Smooth muscle cell of the brain vasculature (primary cell): ENCODE measurements at places on chromosomes 3 and 15.
A peak's percentile ranks its signal among the peaks of the same experiment; 100 is the strongest.

DNA sequence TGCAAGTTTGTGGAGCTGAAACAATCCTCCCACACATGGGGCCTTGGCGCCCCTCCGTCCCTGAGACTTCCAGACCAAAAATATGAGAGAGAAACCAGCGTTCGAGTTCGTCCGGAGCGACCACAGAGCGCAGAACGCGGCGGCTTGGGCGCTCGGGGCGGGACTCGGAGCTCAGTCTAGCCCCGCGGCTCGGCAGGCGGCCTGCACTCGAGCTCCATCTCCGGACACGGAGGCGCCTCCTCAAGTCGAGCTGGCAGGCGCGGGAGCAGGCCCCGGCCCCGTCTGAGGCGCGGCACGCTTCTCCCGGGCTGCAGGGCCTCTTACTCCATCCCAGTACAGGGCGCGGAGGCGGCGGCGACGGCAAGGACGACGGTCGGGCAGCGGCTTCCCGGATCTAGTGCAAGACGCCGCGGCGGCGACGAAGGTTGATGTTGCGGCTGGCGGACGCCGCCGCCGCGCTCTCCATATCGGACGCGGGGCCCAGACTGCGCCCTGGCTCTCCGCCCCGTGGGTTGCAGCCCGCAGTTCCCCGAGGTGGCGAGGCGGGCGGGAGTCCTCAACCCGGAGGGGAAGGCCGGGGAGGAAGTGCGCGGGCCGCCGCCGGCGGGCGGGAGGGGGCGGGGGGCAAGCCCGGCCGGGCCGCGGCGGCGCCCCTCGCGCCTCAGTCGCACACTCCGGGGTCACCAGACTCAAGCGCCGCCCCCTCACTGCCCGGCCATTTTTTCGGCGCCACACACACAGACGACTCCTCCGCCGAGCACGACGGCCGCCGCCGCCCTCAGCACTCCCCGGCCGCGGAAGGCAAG lies 674 bp downstream of the MSL2 start:
- peak; percentile 36 for DNase-seq

DNA sequence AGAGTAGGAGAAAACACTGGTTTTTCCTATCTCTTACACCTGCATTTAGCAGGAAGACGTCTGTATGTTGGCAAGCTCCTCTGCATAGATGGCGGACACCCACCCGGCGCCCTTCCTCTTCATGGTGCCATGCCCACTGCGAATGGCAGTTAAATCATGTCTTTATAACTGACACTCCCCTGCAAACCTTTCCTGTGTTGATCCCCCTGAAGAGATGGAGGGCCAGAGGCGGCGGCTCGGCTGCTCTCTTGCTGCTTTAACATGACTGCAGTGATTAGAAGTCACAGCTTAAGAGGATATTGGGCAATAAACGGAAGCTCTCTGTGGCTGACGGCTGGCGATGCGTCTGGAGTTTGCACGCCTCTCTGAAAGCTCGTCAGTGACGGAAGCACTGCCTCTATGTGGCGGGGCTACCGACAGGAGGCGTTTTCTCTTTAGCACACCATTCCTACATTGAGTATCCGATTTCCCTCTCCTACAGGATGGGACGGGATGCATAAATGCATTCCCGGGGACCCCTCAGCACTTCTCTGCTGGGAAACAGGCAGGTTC lies 25.5 kb upstream of the SNRPA1 start:
- no peak for DNase-seq

DNA sequence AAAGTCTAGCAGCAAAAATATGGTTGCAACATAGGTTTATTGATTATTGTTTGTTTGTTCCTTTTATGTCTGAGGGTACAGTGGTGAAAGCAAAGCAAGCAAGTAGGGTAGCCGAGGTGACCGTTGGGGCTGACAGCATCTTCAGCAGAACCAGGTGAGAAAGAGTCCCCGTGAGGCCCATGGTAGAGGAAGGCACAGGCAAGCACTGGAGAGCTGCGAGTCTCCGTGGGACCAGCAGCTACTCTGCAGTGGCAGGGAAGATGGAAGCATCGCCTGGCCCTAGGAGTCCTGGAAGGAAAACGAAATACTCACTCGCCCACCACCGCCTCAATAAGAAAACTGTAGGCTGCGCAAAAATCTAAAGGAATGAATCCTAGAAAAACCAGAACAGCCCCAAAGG lies 25.3 kb upstream of the GABRA5 start:
- no peak for DNase-seq

DNA sequence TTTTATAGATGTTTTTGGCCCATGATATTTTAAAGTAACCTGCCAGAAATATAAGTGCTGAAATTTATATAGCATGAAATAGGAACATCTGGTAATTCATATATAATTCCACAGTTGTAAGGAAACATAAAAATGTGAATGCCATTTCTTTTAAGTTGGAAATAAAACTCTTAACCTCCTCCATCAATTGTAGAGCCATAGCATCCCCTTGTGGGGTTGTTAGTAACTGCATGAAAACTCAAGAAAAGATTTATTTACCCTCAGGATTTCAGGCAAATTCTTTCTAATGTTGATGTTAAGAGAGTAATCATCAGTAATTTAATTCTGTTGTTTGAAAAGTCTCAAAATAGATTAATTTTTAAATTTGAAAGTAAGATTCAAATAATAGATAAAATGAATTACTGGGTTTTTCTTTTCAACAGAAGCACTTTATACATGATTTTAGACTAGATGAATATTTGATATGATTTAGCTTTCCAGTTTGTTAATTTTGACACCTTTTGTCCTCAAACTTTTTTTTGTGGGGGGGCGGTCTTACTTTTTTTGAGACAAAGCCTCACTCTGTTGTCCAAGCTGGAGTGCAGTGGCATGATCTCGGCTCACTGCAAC lies 74.7 kb downstream of the RASA2 start:
- peak; percentile 72 for DNase-seq

GRCh38 chr3:178257491-178257890 lies 278.7 kb upstream of the KCNMB2 start:
- DNase-seq = no peak

DNA sequence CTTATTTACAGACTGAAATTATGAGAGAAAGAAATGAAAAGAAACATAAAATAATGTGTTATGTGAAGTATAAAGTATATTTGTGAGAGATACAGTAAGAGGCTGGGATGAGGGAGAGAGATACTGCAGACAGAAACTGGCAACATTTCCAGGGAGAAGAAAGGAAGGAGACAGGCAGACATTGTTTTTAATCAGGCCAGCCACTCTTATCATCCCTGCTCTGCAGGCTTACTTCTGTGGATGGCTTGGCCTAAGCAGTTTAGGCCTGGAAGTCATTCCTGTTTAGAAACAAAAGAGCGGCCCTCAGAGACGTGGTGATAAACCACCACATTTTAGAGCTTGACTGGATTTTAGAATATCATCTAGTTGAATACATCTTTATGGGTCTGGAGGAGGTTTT lies 12.4 kb downstream of the PCCB start:
- DNase-seq = no peak

DNA sequence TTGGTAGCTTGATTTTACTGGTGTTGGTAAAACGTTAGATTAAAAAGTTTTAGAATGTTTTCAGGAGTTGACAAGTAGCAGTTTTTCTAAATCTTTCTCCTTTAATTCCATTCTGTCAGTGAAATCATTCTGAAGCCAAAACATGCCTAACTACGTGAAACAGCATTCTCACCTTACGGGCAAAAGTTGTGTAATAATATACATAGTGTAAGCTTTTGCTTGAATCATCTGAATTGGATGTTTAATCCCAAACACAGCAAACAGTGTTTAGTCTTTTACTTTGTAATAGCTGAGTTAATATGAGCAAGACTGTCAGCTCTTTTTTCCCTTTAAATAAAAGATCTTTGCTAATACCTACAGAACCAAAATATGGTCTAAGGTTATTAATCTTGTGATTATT lies 100.6 kb downstream of the CYP19A1 start:
- no peak for DNase-seq

DNA sequence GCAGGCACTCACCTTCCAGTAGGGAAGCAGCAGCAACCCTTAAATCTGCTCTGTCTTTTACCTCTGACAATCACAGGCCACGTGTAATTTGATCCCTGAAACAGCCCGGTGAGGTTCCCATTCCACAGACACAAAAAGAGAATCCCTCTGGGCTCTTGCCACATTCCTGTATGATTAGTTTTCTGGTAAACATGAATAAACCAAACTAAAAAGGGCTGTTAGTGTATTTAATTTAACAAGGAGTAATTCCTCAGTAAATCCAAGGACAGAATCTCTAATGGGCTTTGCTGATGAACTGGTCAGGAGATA lies 186.9 kb downstream of the FAM43A start:
- DNase-seq = no peak
